ENCODE measurements at places on chromosomes 2 and 18.

DNA sequence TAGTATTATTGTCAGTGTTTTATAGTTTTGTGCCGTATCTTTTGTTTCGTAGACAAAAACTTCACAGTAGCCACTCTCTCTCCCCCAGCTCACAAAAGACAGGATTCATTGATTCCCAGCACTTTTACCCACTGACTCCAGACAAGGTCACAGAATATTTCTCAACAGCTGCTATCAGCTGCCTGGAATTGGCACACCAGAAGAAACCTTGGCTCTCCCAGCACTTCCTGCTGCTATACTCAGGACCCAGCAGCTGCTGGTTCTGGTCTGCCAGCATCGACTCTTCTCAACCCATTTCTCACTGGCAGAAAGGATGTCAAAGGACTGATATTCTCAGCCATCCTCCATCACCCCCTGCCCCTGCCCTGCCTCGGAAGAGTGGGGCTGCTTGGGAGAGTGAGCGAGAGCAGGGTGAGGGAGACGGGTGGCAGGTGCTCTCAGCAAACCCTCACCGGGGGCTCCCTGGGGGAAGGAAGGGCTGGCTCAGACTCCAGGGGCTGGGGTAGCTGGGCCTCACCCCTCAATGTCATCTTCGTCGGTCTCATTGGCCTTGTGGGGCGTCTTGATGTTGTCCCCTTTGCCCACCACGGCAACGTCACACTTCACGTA, 6.1 kb upstream of the OTOF start:
- no peak for DNase-seq

DNA sequence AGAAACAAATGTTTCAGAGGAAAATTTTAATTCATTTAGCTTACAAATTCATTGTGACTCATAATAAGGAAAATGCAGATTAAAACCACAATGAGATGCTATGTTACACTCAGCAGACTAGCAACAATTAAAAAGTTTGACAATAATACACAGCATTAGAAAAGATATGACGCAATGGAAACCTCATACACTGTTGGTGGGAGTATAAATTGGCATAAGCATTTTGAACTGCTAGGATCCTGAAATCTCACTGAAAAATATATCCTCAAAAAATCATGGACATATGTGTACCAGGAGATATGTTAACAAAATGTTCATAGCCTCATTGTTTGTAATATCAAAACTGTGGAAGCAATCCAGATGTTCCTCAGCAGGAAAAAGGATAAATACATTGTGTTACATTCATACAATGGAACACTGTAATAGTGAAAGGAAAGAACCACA, 13.7 kb downstream of the CALCRL start:
- no peak for DNase-seq

DNA sequence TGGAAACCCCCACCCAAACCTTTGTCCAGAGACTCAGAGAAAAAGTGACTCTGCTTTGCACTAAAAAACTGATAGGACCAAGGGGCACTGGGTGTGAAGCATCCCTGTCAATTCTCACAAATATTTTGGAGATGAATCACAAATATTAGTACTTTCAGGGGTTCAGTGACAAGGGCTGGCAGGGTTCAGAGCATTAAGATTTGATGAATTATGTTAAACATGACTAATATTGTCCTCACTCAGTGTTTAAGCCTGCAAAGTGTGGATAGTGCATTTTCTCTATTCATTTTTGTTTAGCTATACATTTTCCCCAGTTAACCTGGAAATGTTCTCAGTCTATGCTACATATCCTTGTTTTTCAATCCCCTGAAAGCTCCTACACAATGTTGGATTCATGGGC, 65.3 kb upstream of the CCDC68 start:
- no peak for DNase-seq

- no peak for DNase-seq
Observed at GRCh38 chr2:98538280-98539041, 69.9 kb downstream of the COA5 start.

- no peak for DNase-seq
Observed at GRCh38 chr2:215609089-215610032, 173.5 kb upstream of the FN1 start.

DNA sequence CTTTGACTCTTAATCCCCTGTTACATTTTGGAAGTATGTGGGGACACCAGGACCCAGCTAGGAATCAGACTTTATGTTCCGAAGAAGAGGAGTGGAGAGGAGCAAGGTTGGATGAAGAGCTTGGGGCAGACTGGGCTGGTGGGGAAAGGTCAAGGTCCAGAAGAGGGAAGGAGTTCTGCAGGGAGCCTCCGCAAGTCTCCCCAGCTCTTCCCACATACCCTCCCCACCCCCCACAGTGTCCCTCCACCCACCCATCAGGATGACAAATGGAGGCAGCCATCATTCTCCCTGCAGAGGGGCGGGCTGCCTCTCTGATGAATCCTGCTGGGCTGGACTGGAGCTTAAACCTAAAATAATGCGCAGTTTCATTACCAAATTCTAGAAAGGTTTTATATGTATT, 77.2 kb downstream of the ACKR3 start:
- no peak for DNase-seq

DNA sequence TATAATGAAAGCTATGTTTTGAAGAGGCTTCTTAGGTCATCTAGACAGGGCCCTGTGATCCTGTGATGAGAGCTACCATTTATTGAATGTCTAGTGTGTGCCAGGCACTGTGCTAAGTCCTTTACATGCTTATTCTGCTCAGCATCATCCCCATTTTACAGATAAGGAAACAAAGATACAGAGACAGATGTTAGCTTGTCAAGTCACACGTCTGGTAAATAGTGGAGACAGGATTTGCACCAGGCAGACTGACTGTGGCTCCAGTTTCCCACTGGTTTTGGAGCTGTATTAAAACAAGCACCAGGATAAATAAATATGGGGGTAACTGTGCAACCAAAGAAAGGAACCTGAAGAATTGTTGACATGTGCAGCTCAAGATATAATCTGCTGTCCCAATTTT, 19.2 kb upstream of the EML6 start:
- no peak for DNase-seq

DNA sequence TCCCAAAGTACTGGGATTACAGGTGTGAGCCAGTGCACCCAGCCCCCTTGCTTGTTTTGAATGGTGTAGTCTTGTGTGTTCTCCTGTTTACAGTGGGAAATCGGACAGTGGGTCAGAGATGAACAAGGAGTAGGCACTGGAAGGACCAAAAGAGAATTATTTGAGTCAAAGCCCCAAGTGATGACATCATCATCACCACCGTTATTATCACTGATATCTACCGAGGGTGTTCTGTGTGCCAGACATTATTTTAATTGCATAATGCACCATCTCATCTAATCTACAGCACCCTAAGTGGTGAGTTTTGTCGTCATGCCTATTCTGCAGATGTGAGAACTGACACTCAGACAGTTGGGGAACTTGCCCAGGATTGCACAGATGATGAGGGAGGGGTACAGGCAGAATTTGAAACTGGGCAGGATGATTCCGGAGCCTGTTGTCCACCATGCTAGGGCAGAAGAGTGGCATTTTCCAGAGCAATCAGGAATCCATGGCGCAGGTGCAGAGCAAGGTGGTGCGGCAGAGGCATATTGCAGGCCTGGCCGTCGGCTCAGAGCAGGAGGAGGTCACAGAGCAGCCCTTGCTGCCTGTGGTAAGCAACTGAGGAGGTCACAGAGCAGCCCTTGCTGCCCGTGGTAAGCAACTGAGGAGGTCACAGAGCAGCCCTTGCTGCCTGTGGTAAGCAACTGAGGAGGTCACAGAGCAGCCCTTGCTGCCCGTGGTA, 137.0 kb upstream of the HDAC4 start:
- DNase-seq: no peak

GRCh38 chr18:80159713-80160636, 50.9 kb downstream of the ADNP2 start:
- no peak for DNase-seq

DNA sequence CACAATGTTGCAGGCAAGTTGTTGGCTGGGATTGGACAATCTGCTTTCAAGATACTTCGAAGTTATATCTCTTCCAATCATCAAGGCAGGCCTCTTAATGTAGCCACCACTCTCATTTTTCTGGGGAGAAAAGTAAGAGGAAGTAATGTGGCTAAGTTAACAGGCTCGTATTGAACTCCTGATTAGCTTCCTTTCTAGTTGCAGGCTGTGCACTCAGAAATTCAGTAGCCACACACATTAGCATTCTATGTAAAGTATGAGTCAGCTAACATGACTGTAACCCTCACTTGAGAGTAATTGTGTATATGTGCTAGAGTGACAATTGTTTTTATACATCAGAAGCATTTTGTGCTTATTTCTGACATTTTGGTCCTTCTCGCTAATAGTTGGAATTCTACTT, 3.3 kb downstream of the TWSG1 start:
- no peak for DNase-seq

DNA sequence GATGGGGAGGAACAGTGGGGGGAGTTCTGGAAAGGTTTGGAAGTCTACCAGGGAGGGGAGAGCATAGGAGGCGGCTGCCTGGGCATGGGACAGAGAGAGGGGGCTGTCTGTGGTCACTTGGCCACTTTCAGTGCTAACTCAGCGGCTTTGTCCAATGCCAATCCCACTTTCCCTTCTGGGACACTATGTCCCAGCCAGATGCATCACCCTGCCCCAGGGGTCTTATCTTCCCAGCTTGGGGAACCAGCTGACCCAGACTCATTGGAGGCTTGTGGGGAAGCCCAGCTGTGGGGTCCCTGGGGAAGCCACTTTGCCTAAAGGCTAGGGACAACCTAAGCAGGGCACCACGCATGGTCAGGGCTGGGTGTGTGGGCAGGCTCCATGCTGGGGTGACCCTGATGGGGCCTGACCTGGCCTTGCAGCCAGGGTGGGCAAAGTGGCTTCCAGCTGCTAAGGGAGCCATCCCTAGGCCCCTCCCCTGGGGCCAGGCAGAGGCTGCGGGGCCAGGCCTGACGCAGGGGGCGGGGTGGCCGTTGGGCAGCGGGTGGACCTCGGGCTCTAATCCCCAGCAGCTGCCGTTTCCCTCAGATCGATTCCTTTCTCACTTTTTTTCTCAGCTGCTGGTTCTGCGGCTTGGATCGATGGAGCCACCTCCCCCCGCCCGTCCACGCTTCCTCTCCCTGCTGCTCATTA, 1.6 kb upstream of the ASIC4 start:
- no peak for DNase-seq

- no peak for DNase-seq
Observed at GRCh38 chr2:176999301-176999700, 213.3 kb upstream of the HNRNPA3 start.

GRCh38 chr2:109466674-109467575, 146.8 kb downstream of the SEPTIN10 start:
- no peak for DNase-seq

- DNase-seq: no peak
Observed at GRCh38 chr2:237435844-237436587, 22.1 kb upstream of the COL6A3 start.

GRCh38 chr2:28453396-28453795, 42.5 kb upstream of the PLB1 start:
- DNase-seq: no peak

GRCh38 chr18:22324191-22325131, 93.3 kb downstream of the CTAGE1 start:
- no peak for DNase-seq

- no peak for DNase-seq
Observed at GRCh38 chr18:58364876-58365528, 263.9 kb downstream of the ALPK2 start.

- DNase-seq: no peak
Observed at GRCh38 chr2:197846128-197846527, 41.7 kb downstream of the PLCL1 start.

DNA sequence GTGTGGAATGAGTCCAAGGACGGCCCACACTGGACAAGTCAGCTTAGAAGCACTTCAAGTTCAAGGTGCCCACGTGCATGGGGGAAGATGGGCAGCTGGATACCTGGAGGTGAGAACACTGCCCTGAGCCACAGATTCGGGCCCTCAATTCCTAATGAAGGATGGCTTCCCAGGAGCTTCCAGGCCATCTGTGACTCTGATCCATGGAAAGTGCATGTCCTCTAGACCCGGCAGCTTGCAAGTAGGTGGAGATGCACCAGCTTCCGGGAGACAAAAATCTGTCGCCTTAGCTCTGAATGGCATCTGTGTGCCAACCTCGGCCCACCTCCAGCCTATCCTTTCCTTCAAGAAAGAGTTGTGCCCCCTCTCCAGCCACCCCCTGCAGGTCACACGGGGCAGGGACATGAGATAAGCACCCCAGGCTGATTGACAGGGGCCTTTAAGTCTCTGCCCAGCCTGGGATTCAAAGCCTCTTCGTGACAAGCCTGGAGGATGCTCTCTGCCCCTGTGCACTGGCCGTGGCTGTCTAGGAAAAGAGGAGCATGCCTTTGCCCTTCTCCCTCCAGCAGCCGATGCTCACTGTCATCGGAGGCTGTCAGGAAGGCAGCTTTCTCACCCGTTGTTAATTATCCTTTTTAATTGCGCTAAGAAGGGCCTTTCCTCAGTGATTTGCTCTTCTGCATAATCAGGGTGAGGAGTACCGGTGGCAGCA, 65.5 kb downstream of the BIN1 start:
- no peak for DNase-seq

DNA sequence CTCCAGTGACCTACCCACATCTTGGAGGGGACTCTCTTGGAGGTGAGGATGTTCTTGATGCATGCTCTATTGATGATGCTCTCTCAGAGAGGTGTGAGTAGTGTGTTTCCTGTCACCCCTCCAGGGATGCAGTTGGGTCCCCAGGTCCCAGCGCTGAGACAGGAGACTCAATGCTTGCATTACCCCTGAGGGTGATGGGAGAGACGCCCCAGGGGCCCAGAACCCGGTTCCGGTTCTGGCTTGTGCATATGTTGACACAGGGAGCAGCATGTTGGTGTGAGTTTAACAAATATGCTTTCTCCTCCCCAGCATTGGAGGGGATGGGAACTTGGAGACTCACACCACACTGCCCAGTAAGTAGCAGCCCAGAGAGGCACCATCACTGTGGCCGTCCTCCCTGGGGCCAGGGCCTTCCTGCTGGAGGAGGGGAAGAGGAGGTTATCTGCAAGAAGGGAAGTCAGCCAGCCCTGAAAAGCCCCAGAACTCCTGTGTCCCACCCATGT, 124.5 kb downstream of the PLB1 start:
- DNase-seq: no peak

- DNase-seq: no peak
Observed at GRCh38 chr18:23495723-23496440, 7.4 kb upstream of the RMC1 start.

GRCh38 chr2:68330691-68331090, 10.9 kb upstream of the CNRIP1 start:
- no peak for DNase-seq

Measured in T-cell (primary cell).